Aorta (tissue), 5 donors: ENCODE measurements at places on chromosomes 5 and 9. TPM values are rescaled to one million over a fixed set of nuclear protein-coding genes. Genes with fewer than 3 reads are reported as not detected.
A peak's percentile ranks its signal among the peaks of the same experiment; 100 is the strongest.

Gene CDH18
- not detected for total RNA-seq

Gene NRARP
- 13.3 TPM for total RNA-seq

Gene PTPRD
- total RNA-seq: 92.0 TPM

Gene PDCD1LG2
- total RNA-seq: 5.4 TPM

Gene SLC6A7
- total RNA-seq: not detected

Gene C5orf24
- 71.4 TPM for total RNA-seq

Gene DMRT3
- total RNA-seq: 1.2 TPM

Gene PCDHB12
- 5.7 TPM for total RNA-seq

Gene LRRC19
- total RNA-seq: not detected

Gene PAX5
- total RNA-seq: 0.19 TPM

Gene FGF10
- 10.0 TPM for total RNA-seq

Gene HAND1
- not detected for total RNA-seq

Gene C5orf52
- total RNA-seq: not detected

Gene CXCL14
- total RNA-seq: 219 TPM

Gene OR1N2
- not detected for total RNA-seq

GRCh38 chr9:136578626-136578914, 32.7 kb upstream of the NOTCH1 start:
- DNase-seq: no peak

- DNase-seq: peak; percentile 81
These were observed 51.2 kb upstream of the TESK1 start for GRCh38 chr9:35553670-35554543.

DNA sequence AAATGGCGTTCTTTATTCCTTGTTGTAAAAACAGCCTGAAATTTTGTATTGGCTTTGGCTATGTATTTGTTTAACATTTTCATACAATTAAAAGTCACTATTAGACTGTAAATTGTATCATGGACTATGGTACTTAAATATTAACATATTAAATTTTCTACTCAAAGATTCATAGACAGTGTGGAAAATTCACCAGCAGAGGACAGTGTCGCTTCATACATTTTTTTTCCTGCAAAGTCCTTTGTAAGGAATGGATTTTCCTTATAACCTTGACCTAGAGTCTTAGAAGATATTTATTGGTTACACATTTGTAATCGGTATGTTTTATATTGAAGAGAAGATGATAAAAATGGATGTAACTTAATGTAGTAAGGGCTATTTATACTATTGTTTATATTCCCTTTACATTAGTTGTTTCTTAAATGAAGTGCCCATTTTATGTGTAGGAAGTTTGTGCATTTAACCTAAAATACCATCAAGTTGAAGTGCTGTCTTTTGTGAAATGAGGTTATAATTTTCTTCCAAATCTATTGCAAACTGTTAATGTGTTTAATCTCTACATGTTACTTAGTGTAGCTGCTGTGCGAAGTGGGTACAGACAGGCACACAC, 150.1 kb downstream of the KDM4C start:
- no peak for DNase-seq

- DNase-seq: no peak
These were observed 172.3 kb upstream of the CDH6 start for GRCh38 chr5:31021181-31021624.

GRCh38 chr5:43075319-43076293, 35.5 kb upstream of the ANXA2R start:
- peak; percentile 65 for DNase-seq

DNA sequence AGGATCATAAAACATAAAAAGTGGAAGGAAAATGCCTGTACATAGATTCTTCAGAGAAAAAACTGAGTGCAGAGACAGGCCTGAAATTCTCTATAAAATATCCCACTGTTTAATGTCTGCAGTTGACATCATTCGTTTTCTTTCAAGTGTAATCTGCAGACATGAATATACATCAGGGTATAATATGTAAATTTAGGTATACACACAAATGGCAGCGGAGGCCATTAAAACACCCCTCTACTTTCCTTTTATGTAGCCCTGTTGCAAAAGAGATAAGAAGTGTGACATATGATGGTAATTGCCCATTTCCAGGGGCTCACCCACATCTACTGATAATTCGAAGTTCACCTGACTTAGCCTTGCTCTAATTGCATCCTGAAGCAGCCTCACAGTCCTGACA, 164.3 kb downstream of the SLC24A2 start:
- no peak for DNase-seq

DNA sequence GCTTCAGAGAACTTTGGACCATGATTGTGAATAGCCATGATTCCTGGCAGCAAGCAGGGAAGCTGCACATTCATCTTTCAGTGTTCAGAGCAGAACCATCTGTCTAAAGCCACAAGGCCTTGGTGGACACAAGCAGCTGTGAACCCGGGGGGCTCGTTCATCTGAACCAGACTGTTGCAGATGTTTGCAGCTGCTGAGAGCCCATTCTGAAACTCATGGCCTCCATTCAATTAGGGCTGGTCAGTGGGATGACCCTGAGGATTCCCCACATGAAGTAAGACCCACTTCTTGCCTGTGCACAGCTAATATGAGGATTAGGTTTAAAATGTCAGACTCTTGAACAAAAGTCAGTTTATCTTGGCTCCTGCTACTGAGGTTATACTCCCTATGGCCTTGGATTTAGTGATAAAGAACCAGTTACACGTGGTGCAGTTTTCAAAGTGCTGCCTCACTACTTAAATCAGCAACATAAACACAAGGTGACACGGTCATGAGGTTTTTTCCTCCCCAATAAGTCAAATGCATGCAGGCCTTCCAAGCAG, 109.8 kb upstream of the IFNK start:
- no peak for DNase-seq

DNA sequence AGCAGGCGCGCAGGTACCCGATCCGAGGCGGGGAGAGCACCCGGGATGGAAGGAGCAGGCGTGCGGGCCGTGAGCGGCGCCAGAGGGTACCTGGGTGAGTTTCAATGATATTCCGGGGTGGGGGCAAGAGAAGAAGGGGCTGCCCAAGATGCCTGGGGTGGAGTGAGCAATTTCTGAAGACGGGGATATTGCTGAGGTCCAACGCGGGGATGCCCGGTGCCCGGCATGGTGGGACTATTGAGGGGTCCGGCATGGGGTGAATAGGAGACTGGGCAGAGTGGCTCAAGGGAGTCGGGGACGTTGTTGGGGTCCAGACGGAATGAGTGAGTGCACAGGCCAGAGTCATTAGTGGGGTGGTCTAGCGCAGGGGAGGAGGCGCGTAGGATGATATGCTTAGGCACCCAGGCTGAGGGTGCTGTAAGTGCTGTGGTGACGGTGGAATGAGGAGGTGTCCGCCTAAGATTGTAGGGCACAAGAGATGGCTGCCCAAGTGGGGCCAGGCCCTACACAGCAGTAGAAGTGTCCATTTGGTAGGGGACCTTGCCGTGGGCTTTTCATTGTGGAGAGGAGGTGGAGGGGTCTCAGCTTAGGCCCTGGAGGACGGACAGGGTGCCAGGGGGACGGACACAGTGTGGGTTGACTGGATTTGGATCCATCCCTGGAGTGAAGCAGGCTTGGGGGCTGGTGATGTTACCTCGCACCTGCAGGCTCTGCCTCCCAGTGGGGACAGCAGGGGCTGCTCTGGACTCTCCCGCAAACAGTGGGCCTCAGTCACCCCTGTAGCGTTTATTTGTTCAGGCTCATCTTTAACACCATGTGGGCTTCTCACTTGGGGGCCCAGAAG, 719 bp downstream of the MIGA2 start:
- DNase-seq: peak; percentile 72

DNA sequence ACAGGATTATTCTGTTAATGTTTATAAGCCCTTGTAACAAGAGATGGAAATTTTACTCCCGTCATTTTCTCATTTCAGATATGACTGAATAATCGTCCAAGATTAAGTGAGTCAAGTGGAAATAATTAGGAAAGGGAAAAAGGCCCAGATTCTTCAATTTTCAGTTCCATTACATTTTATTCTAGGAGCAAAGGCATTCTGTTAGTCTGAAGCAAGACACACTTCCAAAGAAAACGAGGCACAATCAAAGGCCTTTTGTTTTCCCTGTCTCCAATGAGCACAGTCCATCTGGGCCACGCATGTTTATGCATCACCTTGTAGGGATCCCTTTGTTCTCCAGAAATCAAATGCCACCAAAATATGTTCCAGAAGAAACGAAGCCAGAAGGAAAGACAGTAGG, 382.9 kb upstream of the RFX3 start:
- DNase-seq: no peak

DNA sequence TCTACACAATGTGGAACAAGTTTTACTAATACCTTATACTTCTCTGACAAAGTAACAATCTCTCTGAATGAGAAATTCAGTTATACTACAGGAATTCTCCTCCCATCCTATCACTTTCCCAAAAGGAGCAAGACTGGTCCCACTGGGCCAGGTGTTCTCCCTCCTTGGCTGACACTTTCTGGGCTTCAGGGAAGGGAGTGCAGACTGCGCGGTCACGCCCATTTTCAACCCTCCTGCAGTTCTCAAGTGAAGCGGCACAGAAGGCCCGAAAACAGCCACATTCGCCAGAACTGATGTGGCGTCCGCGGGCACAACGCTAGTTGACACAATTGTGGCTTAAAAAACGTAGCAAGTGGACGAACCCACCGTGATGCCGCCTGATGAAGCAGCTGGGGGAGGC, 603 bp downstream of the SAXO1 start:
- no peak for DNase-seq

- DNase-seq: no peak
These were observed 24.4 kb downstream of the ZCCHC7 start for GRCh38 chr9:37144762-37145161.

- no peak for DNase-seq
These were observed 65.5 kb upstream of the SMIM23 start for GRCh38 chr5:171720086-171720485.

DNA sequence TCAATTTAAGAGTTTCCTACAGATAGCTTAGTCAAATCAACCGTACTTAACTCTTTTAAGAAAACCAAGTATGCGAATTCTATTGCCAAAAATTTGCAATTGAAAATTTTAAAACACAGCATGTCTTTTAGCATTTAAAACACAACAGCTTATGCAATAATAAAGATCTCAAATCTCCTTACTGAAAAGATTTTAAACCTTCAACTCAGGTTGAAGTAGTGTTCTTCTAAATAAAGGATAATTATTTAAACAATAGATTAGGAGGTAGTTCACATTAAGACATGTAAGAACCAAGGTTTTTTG, 5.5 kb downstream of the NR3C1 start:
- no peak for DNase-seq

- DNase-seq: no peak
These were observed 14.4 kb upstream of the ZFR start for GRCh38 chr5:32458880-32459495.

- peak; percentile 80 for DNase-seq
These were observed 483 bp downstream of the G3BP1 start for GRCh38 chr5:151772029-151772845.

- no peak for DNase-seq
These were observed 20.7 kb upstream of the PTPN3 start for GRCh38 chr9:109518621-109519335.

DNA sequence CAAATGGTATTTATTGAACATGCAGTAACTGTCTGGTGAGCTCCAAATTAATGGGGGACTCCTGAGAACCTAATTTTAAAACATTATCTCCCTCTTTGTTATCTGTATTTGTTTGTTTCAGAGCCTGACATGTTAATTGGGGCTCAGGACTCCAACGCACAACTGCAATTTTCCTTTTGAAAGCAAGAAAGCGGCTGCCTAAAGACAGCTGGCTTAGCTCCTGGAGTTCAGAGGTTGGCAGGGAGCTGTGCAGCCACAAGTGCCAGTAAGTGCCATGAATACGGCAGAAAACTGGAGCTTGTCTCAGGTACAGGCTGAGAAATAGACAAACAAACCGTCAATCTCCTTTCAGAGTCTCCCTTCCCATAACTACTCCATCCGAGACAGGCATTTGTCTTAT, 80.9 kb downstream of the PPP2R2B start:
- DNase-seq: no peak

GRCh38 chr5:143573568-143574170, 170.2 kb upstream of the NR3C1 start:
- DNase-seq: no peak

GRCh38 chr5:106940986-106941385, 729.8 kb downstream of the EFNA5 start:
- no peak for DNase-seq

GRCh38 chr5:43312076-43312661, 1.0 kb downstream of the HMGCS1 start:
- DNase-seq: no peak

DNA sequence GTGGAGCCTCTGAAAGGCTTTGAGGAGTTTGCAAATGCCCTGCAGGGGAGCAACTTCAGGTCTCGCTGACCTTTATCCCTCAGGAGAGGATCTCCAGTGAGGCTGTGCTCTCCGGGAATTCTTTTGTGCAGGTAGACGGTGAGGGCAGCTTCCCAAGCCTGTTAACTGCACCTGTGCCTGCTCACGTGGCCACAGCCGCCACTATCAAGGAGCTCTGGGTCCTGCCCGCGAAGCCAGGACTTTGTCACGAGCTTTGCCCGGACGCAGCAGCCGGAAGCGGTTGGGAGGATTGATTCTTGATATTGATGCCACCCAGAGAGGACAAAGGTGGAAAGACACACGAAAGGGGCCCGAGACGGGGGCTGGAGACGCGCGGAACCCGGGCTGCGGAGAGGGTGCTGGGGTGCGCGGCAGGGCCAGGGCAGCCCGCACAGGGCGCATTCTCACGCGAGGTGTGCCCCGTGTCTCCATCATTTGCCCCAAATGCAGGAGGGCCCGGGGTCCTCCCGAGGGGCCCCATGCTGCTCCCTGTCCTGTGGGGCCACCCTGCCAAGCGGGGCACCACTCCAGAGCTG, 18.2 kb downstream of the SLC9A3 start:
- no peak for DNase-seq

DNA sequence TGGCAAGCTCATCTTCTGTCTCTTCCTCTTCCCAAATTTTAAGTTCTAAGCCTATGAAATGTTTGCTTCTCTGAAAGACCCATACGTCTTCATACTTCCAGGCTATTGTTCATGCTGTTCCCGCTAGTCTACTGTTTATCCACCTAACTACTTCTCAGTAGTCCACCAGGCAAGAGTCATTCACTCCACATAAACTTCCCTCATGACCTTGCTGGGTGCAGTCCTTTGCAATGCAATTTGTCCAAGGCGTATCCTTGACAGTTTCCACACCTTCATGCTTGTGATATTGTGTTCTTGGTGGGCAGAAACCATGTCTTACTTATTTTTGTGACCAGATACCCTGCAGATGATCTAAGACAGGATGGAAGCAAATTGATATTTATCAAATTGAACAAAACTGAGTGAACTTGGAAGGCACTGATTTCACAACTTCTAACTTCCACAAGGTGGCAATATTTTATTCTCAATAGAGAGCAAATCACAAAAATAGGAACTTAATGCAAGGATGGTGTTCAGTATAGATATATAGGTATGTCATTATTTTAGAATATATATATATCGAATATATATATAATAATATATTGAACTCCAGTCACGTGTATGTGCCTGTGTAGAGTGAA, 30.3 kb downstream of the TYRP1 start:
- DNase-seq: no peak

- no peak for DNase-seq
These were observed 23.3 kb upstream of the ABLIM3 start for GRCh38 chr5:149117970-149118369.

- no peak for DNase-seq
These were observed 38.6 kb downstream of the SPARC start for GRCh38 chr5:151648089-151648488.
